ENCODE measurements at places on chromosomes 2 and 18. TPM values are rescaled to one million over a fixed set of nuclear protein-coding genes. Genes with fewer than 3 reads are reported as not detected.

CYP27A1 gene
- total RNA-seq: 18.2 TPM

CD207 gene
- 0.30 TPM for total RNA-seq

TTR gene
- total RNA-seq: not detected

ALPI gene
- total RNA-seq: not detected

CERKL gene
- total RNA-seq: not detected

KCTD1 gene
- total RNA-seq: 10.6 TPM

TMEM178A gene
- total RNA-seq: not detected

PUS10 gene
- 12.2 TPM for total RNA-seq

GCG gene
- total RNA-seq: not detected

C2orf42 gene
- total RNA-seq: 11.0 TPM

RNF125 gene
- 0.30 TPM for total RNA-seq

ATP6V1B1 gene
- 0.15 TPM for total RNA-seq

NFATC1 gene
- total RNA-seq: 2.6 TPM

RSAD2 gene
- 4.2 TPM for total RNA-seq
